ENCODE measurements at places on chromosomes 1 and 21.

DNA sequence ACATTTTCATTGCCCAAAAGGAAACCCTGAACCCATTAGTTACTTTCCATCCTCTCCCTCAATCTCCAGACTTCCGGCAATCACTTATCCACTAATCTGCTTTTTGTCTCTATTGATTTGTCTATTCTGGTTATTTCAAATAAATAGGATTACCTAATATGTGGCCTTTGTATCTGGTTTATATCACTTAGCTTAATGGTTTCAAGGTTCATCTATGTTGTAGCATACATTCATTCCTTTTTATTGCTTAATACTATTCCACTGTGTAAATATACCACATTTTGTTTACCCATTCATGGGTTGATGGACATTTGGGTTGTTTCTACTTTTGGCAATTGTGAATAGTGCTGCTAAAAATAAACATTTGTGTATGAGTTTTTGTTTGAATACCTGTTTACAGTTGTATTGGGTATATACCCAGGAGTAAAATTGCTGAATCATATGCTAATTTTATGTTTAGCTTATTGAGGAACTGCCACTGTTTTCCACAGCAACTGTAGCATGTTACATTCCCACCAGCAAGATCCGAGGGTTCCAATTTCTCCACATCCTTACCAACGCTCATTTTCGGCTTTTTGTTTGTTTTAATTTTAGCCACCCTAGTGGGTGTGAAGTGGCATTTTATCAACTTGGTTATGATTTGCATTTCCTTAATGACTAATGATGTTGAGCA, 2.5 kb upstream of the SLC25A44 start:
- no peak for DNase-seq

DNA sequence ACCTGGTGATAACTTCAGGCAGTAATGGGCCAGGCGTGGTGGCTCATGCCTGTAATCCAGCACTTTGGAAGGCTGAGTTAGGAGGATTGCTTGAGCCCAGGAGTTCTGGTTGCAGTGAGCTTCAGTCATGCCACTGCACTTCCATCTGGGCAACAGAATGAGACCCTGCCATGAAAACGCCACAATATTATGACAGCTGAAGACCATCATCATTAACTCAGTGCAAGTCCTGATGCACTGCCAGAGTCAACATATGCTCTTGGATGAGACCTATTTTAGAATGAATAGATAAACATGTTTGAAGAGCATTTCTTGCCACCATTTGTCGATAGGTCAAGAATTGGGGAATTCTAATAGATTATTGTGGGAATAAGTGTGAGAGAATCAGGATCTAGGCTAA, 26.4 kb downstream of the HENMT1 start:
- no peak for DNase-seq

GRCh38 chr1:56179543-56179942, 399.8 kb downstream of the PLPP3 start:
- no peak for DNase-seq

DNA sequence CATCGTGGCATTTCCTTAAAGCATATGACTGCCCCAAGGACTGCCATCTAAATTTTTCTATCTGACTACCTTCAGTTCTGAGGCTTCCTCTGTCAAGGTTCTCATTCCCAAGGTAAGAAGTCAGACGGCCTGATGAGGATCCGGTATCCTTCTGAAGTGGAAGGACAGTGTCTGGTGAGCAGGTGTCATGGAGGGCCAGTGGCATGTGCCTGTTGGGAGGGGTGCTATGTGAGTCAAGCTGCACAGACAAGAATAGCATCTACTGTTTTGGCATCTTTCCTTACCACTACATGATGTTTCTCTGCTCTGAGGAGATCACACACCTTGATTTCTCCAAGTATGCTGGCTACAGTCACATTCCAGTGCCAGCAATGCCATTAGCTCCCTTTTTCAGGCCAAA, 99.6 kb upstream of the RGS1 start:
- no peak for DNase-seq

DNA sequence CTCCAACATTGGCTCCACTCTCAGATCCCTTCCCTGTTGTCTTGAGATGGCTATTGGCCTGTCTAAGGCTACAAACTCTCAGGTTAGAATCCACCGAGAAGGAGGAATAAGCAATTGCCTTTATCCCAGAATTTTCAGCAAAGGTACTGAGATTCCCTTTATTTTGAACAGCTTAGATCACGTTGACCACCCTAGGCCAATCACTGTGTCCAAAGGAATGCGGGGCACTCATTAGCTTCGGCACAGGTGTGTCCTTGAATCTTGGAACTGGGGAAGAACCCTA, 6.9 kb downstream of the S100A11 start:
- DNase-seq = no peak

DNA sequence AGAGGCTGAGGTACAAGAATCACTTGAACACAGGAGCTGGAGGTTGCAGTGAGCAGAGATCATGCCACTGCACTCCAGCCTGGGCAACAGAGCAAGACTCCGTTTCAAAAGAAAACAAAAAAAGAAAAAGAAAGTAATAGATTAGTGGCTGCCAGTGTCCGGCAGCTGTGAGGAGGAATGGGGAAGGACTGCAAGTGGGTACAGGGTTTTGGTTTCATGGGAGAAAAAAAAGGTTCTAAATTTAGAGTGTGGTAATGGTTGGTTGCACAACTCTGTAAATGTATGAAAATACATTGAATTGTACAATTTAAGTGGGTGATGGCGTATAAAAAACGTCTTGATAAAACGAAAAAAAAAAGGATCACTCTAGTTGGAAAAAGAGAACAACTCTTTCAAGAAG, 6.7 kb downstream of the TAF1A start:
- DNase-seq = no peak

DNA sequence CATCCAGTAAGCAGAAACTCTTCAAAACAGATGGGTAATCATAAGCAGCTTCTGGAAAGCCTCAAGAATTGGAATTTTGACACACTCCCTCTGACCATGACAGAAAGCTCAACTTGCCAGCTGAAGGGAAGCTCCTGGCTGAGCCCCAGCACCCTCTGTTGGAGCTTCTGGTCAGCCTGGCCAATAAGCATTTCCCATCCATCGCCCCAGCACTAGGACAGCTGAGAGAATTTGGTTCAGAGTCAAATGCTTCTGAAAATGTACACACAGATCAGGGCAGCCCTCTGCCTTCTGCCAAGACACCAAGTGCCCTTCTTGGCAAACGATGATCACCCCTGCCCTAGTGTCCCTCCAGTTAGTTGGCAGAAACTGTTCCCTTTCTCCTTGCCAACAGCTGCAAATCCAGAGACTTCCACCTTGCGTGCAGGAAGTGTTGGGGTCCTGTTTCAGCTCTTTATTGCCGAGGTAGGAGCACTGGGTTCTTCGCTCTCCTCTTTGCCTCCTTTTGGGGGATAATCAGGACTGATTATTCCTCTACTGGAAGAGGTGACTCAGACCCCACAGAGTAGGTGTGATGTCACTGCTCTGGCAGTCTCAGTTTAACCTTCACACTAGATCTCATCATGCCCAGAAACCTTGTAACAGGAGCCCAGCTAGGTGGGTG, 11.9 kb downstream of the PIGV start:
- peak; percentile 24 for DNase-seq

- no peak for DNase-seq
Observed at GRCh38 chr1:246308533-246309075, 198.5 kb downstream of the SMYD3 start.

DNA sequence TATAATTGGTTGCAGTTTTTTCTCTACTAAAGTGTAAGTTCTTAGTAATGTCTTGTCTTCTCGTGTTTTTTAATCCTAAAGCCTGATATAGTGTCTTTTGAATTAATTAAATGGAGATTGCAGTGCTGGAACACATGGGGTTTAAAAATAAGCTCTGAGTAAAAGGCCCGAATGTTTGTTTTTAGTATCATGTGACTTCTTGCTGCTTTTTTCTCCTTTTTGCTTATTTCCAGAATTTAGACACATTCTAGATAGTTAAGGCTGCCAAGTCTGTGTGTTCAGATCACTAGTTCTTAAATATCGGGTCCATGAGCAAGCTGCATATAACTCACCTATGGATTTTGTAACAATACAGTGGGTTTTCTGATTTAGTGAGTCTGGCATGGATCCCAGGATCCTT, 27.5 kb downstream of the KCTD3 start:
- no peak for DNase-seq

DNA sequence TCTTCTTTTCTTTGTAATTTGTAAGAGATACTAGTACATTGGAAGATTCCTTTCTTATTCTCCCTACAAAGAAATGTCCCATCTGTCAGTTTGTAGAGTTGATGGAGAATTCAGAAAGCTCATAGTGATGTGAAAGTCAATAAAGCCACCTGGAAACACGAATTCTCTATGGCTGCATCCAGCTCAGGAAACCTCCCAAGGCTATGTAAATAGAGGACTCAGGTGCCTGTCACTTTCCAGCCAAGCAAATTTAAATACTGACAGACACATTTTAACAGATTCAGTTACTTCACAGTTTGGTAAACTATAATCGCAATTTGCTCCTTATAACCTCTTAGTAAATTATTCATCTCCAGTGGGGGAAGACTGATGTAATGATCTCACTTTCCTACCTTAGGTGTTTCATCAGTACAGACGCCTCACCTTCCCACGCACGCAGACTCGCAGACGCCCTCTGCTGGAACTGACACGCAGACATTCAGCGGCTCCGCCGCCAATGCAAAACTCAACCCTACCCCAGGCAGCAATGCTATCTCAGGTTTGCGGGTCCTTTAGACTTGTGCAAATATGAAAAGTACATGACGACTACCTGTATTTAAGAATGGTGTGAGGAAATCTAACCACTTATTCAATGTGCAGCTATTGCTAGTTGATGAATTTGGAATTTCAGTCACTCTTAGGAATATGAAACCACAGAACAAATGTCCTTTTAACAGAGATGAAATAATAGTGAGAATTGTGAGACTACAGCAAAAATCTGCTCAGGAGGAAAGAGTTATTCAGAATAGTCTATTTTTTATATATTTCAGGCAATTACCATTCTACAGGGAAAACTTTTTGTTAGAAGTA, 60.6 kb downstream of the PTPRC start:
- DNase-seq = peak; percentile 29

GRCh38 chr1:228986093-228986904, 251.0 kb downstream of the RHOU start:
- no peak for DNase-seq

DNA sequence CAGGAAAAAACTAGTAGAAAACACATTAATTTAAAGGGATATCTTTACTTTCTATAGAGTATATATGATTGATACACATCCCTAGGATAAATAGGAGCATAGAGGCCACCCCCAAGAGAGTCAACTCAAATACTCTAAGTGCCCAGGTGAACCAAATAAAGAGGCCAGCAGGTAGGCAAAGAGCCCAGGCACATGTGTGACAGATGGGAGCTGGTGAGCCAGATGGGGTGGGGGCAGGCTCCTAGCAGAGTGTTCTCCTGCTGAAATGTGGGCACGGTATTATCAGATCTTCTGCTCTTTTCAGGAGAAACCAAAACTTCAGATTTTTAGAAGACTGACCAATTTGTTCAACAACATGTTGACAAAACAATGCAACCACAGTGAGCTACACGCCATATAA, 333.4 kb upstream of the PKN2 start:
- DNase-seq = no peak

GRCh38 chr1:164640686-164641352, 81.8 kb downstream of the PBX1 start:
- DNase-seq = no peak

- DNase-seq = no peak
Observed at GRCh38 chr1:119987112-119987511, 82.3 kb downstream of the NOTCH2 start.

- no peak for DNase-seq
Observed at GRCh38 chr1:202565890-202566602, 144.2 kb downstream of the SYT2 start.

GRCh38 chr1:85027242-85027983, 20.9 kb downstream of the MCOLN3 start:
- peak; percentile 55 for DNase-seq

GRCh38 chr1:225653463-225654276, 747 bp upstream of the ENAH start:
- peak; percentile 33 for DNase-seq

- no peak for DNase-seq
Observed at GRCh38 chr1:112988367-112988766, 32.4 kb upstream of the SLC16A1 start.

DNA sequence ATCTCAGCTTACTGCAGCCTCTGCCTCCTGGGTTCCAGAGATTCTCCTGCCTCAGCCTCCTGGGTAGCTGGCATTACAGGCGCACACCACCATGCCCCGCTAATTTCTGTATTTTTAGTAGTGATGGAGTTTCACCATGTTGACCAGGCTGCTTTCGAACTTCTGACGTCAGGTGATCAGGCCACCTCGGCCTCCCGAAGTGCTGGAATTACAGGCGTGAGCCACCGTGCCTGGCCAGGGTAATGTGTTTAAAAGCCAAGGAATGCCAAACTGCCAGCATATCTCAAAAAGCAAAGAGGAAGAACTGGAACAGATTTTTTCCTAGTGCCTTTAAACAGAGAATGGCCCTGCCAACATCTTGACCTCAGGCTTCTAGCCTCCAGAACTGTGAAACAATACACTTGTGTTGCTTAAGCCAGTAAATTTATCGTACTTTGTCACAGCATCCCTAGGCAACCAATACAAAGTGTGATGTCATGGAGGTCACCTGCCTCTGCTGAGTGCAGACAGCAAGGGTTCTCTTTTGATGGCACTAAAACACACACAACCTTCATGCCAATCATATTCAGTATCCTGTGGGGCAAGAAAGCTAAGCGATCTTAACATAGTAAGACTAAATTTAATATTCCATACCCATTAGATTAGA, 858.3 kb upstream of the TMPRSS15 start:
- no peak for DNase-seq

Measured in hematopoietic multipotent progenitor cell (in vitro differentiated cells).